ENCODE measurements at places on chromosomes 3 and 15.

- no peak for DNase-seq
Observed at GRCh38 chr15:89441295-89441812, 55.0 kb downstream of the RHCG start.

GRCh38 chr3:119639494-119640350 is 20.7 kb downstream of the POPDC2 start:
- peak; percentile 38 for DNase-seq

DNA sequence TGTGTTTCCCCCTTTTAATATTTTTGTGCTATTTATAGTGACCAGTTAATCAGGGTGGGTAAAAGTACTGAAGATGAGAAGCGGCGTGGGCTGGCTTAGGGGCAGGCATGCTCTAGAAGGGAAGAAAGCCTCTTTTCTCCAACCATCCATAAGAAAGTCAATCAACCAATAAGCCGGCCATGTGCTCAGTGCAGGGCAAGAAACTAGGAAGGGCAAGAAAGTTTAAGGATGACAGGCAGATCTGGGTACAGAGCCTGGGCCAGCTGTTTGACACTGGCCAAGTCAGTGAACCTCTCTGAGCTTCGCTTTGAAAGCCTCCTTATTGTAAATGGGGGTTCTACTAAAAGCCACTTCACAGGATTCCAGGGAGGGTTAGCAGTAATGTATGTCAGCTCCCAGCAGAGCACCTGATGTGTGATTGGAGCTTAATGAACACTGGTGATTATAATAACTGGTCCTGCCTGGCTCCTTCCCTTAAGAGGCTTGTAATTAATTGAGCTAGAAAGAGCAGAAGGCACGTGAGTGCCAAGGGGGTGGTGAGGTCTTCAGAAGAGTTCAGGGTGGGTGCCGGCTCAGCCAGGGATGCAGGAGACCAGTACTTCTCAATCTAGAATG is 5.7 kb upstream of the CHRNA3 start:
- DNase-seq: no peak

GRCh38 chr3:189406148-189406547 is 225.0 kb upstream of the TP63 start:
- no peak for DNase-seq

All from activated CD4-positive, alpha-beta T cell treated with anti-CD3 and anti-CD28 coated beads for 36 hours (primary cell).